Right kidney (tissue), 9 donors: ENCODE measurements at places on chromosomes 2 and 18.
A peak's percentile ranks its signal among the peaks of the same experiment; 100 is the strongest.

GRCh38 chr2:231717281-231718171 is 9.2 kb downstream of the PTMA start:
- DNase-seq = peak; percentile 52

GRCh38 chr2:2104331-2104730 is 226.7 kb downstream of the MYT1L start:
- DNase-seq = no peak

DNA sequence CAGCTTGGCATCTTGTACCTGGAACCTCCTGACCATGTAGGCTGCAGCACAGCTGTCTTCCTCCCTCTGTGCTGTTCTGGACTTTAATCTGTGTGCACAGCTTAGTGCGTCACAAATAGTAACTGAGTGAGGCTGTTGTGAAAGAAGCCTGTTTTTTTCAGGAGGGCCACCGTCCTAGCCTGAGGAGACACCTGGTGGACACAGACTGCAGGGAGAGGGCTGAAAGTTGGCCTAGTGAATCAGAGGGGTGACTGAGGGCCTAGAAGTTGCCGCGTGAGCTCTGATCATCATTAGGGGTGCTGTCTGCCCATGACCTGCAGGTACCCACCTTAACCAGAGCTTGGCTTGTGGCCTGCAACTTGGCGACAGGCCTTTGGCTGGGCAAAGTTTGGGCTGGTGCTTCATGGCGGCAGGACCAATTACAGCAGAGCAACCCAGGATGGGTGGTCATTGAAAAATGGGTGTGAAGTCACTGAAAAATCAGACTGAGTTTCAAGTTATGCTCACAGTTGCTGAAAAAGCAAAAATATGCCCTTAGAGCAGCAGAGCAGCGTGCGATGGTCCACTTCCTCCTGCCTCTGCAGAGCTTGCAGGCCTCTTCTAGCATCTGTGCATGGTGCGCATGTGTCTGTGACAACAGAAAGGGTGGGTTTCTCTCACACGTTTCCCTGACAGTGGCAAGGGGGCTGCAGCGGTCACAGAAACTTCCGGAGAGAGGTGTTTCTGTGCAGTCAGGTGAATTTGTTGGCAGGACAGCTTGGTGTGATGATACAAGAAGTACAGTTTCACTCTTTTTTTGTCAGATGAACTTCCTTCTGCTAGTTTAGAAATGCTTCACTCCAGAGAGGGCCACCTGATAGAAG is 9.6 kb downstream of the GDF7 start:
- no peak for DNase-seq

DNA sequence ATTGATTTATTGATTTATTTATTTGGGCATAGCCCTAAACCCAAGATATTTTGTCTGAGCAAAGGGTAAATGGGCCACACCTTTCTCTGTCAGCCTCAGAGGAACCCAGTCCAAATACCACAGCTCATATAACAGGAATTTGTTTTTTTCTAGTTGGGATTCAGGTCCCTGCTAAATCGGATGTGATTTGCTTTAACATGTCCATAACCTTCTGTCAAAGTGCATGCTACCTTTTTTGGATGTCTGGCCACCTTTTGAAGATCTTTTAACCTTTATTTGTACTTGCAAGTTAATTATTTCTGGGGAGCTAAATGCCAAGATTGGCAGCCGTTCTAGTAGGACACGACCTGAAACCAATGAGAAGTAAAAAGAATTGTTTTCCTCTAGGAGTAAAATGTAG is 303.2 kb upstream of the UBE2E3 start:
- DNase-seq = no peak

DNA sequence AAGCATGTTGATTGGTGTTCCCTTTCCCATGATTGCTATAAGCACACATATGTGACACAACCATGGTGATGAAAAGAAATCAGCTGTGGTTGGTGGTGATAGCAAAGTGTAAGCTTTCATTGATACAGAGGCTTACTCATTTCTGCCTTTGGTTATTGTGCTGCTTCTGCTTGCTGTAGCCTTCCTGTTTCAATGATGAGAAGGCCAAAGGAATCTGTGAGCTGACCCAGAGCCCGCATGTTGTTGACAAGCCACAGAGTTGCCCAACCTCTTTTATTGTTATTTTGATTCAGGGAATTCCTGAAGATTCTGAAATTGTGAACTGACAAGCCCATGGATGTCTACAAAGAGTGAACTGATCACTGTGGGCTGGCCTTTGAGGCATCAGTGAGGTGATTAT is 164.4 kb downstream of the TMEFF2 start:
- no peak for DNase-seq

DNA sequence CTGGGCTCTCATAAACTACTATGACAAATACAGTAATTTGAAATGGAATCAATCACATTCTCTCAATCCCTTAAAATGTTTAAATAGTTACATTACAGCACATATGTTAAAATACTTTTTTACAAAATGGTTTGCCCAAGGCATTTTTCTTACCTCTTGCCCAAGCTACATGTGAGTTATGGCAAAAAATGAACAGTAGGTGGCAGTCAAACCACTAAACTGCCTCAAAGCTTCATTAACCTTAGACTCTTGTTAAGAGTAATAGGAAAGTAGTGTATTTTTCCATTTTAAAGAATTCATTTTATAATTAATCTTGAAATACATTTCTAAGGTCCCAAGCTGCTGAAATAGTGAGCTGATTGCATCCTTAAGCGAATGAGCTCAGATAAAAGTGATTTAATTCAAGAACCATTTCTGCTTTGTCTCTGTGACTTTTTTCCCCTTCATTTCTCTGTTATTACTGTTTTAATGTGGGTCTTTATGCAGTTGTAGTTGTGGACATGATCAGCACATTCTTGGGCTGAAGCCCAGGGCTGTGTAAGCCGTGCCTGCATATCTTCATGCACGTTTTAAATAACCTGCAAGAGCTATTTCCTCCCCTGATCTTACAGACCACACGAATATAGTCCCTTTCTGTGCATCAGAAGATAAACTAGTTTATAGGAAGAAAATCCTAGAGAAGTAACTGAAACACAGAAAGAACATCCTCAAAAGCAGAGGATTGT is 311.8 kb downstream of the LNPK start:
- peak; percentile 10 for DNase-seq

GRCh38 chr2:71215447-71215846 is 11.5 kb downstream of the PAIP2B start:
- DNase-seq = no peak

GRCh38 chr2:41027095-41027494 is 575.2 kb upstream of the SLC8A1 start:
- DNase-seq = no peak

DNA sequence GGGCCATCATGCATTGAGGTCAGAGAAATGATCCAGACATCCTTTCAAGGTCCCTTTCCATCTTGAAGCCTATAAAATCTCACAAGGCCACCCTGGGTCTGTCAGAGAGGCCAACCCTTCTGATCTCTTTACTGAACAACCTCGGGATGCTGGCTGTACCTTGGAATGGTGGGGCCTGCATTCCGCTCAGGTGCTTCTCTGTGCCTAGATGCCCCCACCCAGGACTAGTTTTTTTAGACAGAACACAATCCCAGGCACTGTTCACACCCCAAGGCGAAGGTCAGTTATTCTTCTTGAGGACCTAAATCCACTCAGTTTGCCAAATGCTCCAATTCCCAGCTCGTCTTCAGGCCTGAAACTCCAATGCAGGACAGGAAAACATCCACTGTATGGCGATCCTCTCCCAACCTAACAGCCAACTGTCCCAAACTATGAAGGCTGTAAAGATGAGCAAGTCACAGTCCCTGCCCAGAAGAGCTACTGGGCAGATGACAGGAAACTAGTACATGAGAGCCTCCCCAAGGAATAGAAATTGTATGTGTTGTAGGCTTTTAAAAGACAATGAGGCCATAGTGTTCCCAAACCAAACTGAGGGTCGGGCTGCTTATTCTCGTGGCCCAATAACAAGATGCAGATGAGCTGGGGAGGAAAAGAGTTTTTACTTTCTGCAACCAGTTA is 154.4 kb upstream of the ACAA2 start:
- peak; percentile 18 for DNase-seq

DNA sequence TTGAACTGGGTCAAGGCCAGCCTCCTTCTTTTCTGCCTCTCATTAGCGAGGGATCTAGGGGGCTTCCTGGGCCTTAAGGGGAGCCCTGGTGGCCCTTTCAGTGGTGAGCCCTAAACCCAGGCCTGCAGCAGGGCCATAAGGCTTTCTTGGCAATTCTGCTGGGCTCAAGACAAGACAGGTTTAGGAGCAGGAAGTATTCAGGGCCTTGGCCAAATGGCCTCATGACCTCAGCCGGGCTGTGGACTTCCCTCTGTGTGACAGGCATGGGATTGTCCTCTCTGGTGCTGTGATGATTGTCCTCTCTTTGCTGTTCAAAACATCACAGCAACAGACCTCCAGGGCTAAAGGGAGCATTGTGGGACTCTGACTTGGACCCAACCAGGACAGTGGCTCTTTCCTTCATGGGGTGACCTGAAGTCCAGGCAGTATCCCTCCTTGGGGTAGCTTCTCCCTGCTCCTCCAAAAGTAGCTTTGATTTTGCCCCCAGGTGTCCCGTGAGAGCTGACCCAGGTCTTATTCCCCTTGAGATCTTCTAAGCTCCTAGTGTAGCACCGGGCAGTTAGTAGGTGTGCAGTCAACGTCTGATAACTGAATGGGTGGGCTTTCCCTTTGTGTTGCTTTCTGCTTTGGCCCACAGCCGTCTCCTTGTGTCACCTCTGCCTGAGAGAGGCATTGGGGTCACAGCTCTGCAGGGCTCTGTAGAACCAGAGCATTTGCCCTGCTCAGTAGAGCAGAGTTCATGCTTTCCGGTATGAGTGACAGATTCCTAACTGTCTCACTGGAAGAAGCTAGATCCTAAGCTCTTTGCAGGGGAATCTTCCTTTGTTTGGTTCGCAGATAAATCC is 14.7 kb downstream of the FOSL2 start:
- DNase-seq = no peak

- DNase-seq = no peak
These were observed 566.9 kb downstream of the BCL11A start for GRCh38 chr2:59986511-59986910.

DNA sequence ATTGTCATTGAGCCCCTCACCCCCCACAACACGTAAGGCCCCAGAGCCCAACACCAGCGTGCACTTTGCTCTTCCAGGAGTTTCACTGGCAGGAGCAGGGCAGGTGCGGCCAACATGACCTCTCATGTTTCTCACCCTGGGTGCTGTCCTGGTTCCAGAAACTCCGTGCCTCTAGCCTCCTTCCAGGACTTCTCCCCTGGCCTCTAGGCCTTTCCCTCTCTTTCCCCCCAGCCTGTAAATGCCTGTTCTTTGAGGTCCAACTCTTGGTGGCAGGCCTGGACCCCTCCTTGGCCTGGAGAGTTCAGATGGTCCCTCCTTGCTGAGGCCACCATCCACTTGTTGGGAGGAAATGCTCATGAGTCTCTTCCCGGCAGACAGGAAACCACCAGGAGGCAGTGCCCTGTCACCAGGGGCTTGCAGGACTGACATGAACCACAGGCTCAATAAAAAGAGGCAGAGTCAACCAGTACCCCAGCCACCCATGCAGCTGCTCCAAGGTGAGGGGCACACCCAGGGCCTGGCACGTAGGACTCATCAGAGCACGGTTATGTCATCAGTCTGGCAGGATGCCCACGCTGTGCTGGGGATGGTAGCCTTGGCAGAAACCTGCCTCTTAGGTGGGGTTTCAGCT is 1.5 kb downstream of the MALL start:
- DNase-seq = no peak

DNA sequence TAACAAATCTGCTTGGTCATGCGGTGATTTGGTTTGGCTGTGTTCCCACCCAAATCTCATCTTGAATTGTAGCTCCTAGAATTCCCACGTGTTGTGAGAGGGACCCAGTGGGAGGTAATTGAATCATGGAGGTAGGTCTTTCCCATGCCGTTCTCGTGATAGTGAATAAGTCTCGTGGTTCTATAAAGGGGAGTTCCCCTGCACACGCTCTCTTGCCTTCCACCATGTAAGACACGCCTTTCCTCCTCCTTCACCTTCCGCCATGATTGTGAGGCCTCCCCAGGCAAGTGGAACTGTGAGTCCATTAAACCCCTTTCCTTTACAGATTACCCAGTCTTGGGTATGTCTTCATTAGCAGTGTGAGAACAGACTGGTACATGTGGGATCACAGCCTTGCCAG is 36.7 kb downstream of the TRABD2A start:
- DNase-seq = no peak

DNA sequence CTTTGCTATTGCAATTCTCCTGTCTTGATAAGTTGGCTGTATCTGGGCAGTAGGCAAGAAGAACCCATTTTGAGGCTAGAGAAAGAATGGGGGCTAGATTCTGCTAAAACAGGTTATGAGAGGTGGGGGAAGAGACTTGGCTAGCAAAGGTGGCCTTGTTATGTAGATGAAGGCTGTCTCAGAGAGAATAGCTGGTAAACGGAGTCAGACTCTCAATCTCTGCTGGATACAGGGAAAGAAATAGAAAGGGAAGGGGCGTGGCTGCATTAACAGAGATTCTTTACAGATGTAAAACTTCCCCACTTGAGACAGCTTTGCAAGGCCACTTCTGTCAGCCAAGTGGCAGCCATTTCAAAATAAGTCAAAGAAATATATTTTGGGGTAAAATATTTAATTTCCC is 38.1 kb upstream of the ARHGAP25 start:
- no peak for DNase-seq

DNA sequence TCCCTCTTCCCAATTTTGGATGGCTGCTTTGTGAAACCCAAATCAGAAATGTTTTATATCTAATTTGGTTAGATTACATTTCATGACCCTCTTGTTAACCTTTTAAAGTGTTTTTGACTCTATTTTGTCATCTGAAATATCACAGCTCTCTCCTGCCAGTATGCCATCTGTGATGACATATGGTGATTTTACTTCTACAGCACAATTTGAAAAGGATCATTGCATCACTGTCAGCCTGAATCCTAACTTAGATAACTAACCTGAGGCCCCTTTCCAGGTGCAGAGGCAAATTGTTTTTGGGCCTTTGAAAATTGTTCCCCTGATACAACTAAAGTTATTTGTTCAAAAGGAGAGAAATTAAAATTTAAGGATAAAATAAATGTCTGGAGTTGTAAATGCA is 1023.4 kb upstream of the LRRTM1 start:
- no peak for DNase-seq

DNA sequence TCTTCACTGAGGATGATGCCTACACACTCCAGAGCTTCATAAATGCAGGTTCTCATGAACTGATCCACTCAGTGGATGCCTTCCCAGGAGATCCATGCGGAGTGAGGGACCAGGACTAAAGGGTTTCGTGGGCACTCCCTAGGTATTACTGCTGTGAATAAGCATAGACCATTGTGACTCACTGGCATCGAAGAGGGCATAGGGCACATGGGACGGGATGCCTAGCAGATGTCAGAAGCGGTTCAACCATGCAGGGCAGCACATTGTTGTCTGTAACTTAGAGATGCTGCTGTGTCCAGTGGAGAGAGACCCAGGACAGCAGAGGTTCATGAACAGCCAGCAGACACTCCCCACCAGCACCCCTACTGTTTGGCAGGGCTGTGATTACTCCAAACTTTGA is 17.2 kb downstream of the GKN2 start:
- DNase-seq = no peak

DNA sequence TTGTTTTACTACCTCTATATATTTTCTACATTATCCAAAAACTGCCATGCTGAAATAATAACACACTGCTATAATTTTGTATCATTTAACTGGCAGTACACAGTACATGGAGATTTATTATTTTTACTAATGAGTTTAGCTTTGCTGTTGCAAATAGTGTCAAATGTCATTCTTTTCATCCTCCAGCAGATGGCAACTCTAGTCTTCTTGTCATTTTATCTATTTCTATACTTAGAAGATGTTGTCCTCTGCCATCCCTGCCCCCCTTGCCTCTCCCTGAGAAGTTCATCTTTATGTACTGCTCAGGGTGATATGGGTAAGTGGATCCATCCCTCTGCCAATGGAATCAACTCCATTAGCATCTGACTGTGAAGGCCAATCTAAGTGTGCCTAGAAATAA is 21.7 kb upstream of the LRRTM1 start:
- peak; percentile 19 for DNase-seq
